ENCODE measurements at places on chromosomes 5 and 9.
A peak's percentile ranks its signal among the peaks of the same experiment; 100 is the strongest.

- DNase-seq, result no peak
Observed at GRCh38 chr9:135696446-135696845, 2.8 kb downstream of the SOHLH1 start.

DNA sequence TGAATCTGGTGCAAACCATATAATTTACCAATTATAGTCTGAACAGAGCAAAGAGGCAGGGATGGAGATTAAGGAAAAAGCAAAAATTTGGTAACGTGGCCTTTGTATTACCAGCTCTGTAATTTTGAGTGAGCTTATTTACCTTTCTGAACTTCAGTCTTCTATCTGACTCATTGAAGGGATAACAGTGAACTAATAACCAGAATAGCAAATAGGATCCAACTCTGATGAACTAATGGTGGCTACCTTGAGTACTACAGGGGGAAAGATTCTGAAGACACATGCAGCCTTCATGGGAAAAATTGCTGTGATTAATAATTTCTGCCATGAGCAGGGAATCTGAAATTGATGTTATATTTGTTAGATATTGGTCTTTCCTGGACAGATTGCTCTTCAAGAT lies 23.0 kb upstream of the LARP1 start:
- no peak for DNase-seq

DNA sequence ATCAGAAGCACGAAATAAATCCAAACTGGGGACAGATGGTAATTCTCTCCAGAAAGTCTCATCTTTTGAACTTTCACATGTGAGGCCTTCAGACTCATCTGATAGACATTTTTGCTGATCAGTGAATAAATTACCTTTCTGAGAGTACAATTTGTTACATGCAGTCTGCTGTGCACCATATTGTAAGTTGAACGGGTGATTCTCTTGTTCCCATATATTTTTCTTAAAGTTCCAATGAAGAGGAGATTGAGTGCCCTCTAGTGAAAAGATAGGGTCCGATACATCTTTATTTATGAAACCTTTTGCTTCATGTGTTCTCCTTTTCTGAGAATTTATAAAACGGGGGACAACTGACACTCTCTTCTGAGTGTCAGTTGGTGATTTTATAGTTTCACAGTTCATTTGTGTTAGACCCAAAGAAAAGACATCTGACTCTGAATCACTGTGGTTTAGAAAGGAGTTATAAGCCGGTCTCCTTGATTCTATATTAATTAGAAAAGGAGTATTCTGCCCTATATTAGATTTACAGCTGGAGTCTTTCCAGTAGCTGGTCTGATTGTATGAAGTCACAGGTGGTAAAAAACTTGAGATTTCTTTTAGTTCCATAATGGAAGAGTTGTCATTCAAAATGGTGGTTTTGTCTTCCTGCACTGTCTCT lies 30.4 kb downstream of the GNG10 start:
- peak; percentile 34 for DNase-seq

GRCh38 chr9:1460143-1460769 lies 410.1 kb downstream of the DMRT2 start:
- DNase-seq, result no peak

GRCh38 chr9:94934816-94935328 lies 208.4 kb downstream of the AOPEP start:
- DNase-seq, result no peak

DNA sequence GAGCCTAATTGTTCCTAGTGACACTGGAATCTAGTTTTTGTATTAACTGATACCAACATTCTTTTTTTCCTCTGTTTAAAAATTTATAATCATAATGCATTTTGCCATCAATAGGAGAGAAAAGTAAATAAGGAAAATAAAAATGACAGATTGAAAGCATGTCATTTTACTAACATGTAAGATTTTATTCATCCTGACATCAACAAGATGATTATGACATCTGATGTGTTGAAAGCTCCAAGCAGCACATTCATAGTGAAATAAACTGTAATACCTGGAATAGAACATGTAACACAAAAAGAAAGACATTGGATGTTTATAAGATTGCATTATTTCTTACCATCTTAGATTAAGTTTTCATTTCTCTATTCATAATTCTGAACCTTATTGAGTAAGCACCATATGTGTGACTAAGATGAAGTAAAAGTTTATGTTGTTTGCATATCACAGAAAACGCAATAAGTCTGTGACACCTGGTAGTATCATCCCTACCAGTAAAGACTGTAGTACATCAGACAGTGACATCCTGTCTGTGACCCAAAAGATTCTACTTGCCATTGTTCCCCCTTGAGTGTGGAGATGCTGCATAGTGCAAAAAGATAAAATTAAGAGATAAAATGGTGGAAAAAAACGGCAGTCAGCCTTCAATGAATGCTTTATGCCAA lies 225.6 kb downstream of the PCSK5 start:
- no peak for DNase-seq

DNA sequence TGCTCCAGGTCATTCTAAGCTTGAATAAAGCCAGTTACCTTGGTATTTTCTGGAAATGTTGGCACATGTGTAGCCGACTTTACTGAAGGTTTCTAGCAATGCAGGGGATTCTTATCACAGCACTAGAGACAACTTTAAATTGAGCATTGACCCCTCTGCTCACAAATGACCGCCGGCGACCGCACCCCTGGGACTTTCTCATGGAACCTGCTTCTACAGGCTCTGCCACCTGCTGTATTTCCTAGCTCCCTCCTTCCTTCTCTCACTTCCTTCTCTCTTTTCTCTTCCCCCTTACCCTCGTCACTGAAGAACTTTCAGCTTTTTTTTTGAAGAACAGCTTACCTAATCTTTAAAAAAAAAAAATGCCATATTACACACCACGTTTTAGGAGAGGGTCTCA lies 30.9 kb upstream of the DAB2 start:
- DNase-seq, result no peak

- DNase-seq, result no peak
Observed at GRCh38 chr5:101473483-101473882, 570.4 kb upstream of the ST8SIA4 start.

GRCh38 chr5:111834926-111835599 lies 78.1 kb upstream of the NREP start:
- no peak for DNase-seq

DNA sequence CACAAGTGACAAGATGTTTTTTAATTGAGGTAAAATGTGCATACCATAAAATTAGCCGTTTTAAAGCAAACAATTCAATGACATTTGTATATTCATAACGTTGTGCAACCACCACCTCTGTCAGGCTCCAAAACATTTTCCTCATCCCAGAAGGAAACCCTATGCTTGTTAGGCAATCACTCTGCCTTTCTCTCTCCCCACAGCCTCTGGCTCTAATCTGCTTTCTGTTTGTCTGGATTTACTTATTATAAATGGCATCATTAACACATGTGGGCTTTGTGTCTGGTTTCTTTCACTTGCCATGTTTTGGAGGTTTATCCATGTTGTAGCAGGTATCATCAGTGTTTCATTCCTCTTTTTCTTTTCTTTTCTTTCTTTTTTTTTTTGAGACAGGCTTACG lies 1.4 kb upstream of the N4BP3 start:
- no peak for DNase-seq

DNA sequence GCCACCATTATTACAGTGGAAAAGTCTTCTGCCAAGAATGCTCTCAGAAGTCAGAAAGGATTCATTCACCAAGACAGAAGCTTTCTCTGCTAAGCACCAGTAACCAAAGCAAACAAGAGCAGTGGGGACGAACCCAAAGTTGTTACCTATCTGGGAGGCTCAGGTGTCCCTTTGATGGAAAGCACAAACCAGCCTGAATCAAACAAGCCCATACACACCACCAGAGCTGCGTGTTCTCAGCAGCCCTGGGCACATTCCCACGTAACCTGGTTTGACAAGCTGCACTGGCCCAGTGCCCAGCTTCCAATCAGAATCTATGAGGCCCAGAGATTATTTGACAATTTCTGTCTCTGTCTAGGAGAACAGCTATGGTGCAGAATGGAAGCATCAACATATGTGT lies 252.6 kb downstream of the ACTL7B start:
- no peak for DNase-seq

DNA sequence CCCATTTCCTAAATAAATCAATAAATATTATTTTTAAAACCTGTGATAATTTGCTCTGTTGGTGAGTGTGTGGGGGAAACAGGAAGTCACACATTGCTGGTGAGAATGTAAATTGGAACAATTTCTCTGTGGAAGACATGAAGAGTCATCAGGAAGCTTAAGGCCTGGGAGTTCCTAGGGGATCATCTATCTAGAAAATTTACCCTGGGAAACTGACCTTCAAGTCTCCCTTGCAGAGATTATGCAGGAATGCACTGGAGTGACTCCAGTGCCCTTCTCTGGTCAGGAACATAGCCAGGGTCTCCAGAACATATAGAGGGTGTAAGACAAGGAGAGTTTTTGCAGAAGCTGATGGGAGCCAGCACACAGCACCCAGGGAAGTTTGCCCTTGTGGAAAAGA lies 13.0 kb upstream of the GCNT1 start:
- DNase-seq, result no peak

DNA sequence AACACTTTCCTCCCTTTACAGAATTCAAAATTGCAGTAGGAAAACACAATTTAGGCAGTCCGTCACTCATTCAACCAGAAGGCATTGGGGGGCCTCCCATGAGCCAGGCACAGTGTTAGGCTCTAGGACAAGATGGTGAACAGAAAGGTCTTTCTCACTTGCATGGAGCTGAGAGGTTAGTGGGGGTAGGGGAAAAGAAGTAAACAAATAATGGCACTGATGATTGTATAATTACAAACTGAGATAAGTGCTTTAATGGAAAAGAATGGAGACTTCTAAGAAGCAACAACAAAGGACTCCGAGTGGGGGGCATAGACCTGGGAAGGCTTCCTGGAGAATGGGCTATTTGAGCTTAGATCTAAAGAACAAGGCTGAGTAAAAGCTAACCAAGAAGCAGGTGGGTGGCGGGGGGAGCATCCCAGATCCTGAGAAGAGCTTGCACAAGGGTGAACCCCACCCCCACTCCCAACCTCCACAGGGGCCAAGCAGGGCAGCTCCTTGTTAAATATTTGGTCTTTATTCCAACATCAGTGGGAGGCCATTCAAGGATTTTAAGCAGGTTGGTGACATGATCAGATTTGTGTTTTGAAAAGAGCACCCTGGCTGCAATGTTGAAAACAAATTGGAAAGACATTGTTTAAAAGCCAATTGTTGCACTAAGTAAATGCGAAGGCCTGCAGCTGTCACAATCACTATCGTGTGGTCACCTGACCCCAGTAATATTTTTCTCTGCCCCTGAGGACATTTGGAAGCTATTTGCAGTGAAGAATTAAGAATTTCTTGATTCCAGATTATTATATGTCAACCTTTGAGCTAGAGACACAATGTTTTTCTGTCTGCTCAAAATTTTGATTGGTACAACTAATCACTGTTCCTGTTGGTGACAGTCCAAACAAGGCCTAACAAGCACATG lies 73.9 kb upstream of the EFNA5 start:
- no peak for DNase-seq
